Suppressor macrophage (primary cell): ENCODE measurements at places on chromosomes 7 and 10.

- DNase-seq: no peak
Observed at GRCh38 chr7:18445916-18446520, 49.5 kb upstream of the HDAC9 start.

DNA sequence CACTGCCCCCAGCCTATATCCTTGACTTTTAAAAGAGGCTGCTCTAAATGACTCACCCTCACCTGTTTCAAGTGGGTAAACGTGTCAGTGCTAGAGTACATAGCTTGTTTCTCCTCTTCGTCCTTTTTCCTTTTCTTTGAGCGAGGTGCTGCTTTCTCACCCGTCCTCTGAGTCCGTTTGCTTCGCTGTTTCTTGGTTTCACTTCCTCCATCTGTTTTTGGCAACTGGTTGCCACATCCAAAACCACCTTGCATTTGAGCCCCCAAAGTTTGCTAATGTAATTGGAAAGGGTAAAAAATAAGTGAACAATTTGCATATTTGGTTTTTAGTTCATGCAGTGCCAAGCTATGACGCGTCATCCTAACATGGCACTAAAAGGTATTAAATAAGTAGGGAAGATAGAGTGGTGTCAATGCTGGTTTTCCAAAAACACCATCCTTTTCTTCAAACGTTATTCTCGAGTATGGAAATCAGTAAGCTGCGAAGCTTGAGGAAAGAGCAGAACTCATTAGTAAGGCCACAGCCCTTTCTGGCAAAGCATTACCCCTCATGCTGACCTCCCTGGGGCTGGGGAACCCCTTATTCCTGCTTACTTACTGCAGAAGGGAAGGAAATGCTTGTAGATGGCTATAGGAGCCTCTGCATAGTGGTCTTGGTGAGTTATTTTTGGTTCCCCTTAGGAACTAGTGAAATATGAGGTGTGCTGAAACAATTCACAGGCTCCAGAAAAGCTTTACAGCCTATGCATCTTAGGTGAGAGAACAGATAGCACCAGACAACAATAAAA lies 133.5 kb downstream of the GALNT11 start:
- peak; percentile 56 for DNase-seq

DNA sequence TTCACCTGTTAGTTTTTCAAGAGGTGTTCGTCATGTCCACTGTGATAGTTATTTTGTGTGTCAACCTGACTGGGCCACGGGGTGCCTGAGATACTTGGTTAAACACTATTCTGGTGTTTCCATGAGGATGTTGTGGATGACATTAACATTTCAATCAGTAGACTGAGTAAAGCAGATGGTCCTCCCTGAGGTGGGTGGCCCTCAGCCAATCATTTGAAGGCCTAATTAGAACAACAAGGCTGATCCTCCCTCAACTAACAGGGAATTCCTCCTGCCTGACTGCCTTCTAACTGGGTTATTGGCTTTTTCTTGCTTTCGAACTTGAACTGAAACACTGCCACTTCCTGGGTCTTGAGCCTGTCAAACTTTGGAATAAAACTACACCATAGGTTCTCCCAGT lies 75.8 kb downstream of the ENO4 start:
- DNase-seq: no peak

GRCh38 chr10:89659143-89660131 lies 14.4 kb upstream of the PANK1 start:
- DNase-seq: no peak

DNA sequence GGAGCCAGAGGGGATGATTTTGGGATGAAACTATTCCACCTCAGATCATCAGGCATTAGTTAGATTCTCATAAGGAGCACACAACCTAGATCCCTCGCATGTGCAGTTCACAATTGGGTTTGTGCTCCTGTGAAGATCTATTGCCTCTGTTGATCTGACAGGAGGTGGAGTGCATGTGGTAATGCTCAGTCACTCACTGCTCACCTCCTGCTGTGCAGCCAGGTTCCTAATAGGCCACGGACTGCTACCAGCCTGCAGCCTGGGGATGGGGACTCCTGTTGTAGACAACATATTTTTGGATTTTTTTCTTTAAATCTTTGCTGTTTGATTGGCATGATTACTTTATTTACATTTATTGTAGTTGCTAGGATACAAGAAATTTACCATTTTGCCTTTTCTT lies 765.0 kb downstream of the INHBA start:
- DNase-seq: no peak

DNA sequence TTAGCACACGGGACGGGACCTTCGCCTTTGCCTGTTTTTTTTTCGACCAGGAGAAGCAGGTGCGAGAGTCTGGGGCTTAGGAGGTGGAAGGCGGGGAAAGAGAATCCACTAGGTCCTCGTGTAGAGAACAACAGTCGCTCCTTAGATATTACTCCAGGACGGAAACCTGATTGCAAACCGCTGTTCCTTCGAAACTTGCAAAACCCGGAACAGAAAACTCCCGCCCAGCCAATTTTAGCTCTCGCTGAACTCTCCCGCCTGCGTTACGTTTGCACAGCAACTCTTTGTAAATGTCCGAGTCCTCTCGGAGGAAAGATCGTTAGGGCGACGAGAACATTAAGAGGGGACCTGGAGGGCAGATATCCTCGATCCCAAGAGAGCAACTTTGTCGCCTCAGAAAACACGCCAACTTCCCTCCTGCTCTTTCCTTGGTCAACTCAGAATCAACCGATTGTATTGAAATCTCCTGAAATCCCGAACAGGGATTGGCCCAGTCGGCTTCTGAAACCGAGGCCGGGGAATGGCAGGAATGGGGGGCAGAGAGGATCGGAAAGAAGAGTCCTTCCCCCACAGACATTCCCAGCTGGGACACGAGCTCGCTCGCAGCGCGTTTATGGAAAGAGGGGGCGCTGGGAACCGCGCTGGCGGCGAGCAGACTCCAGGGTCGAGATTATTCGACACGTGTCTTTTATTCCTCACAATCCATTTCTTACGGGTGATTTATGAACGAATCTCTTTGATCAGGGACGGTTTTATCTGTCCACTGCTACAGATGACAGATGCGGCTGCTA lies 9.9 kb downstream of the TWIST1 start:
- DNase-seq: peak; percentile 66

GRCh38 chr7:28228396-28228795 lies 47.8 kb upstream of the JAZF1 start:
- DNase-seq: no peak

DNA sequence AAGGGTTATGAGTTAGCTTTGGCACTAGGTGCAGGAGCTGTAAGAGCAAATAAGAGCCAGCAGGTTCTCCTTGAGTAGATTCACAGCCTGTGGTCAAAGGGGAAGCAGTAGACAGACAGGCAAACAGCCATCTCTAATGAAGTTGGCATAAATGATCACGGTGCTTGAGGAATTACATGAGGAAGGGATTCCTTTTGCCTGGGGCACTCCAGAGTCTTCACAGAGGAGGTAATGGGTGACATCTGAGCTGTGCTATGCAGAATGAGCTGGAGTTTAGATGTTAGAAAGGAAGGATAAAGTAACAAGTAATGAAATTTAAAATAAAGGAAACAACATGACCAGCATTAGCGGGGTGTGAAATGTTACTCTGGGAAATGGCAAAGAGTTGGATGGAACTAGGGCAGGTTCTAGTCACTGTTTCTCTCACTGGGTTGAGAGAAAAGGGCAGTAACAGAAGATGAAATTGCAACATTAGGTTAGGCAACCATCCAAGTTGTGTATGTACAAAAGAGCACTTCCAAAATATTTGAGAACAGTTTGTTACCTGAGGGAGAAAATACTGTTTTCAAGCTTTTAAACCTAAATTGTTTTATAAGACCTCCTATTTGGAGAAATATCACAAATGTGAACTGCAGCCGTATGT lies 613.8 kb downstream of the PHTF2 start:
- DNase-seq: no peak

DNA sequence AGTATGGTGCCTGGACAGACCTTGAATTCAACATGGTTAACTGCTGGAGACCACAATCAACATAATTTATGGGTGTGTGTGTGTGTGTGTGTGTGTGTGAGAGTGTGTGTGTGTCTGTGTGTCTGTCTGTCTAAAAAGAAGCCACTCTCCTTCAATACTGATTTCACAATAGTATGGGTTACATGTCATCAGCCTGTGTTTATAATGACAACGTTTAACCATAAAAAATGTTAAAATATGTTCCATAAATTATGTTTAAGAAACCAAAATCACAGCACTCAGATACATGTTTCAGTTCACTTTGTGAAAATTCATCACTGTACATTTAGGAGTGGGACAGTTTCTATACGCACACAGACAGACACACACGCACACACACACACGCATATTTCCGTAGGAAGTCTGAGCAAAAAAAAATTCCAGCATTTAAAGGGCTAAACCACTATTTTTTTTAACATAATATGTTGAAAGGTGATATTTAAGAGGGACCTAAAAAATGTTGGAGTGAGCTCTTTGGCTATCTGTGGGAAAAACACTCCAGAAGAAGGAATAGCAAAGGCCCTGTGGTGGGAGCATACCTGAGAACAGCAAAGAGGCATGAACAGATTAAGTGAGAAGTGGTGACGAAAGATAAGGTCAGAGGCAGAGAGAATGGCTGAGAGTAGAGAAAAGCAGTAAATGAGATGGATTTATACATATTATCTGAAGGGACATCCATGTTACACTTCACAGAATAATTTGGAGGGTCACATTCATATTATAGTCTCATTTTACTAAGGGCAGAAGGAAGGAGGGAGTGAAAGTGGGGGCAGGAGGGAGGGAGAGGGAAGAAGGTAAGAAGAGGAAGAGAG lies 10.9 kb downstream of the PDZD8 start:
- DNase-seq: peak; percentile 54

GRCh38 chr7:8260871-8261694 lies 884 bp downstream of the ICA1 start:
- peak; percentile 79 for DNase-seq

DNA sequence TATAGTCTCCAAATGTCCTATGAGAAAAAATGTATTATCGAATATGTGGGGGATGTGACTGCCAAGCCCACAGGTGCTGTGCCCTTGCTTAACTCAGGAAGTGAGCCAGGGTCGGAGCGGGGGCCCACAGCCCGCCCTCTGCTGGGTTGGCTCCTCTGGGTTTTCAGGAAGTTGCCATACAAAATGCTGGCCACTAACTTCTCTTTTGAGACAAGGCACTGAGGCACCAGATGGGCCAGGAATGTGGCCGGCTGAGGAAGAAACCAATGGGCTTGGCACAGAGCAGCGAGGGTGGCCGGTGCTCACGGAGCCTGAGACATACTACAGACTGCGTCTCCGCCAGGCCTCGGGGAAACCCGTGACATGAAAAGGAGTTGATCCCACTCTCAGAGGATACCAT lies 58.9 kb downstream of the FAM53B start:
- peak; percentile 85 for DNase-seq

GRCh38 chr10:14102056-14102455 lies 228.7 kb downstream of the FRMD4A start:
- DNase-seq: no peak

DNA sequence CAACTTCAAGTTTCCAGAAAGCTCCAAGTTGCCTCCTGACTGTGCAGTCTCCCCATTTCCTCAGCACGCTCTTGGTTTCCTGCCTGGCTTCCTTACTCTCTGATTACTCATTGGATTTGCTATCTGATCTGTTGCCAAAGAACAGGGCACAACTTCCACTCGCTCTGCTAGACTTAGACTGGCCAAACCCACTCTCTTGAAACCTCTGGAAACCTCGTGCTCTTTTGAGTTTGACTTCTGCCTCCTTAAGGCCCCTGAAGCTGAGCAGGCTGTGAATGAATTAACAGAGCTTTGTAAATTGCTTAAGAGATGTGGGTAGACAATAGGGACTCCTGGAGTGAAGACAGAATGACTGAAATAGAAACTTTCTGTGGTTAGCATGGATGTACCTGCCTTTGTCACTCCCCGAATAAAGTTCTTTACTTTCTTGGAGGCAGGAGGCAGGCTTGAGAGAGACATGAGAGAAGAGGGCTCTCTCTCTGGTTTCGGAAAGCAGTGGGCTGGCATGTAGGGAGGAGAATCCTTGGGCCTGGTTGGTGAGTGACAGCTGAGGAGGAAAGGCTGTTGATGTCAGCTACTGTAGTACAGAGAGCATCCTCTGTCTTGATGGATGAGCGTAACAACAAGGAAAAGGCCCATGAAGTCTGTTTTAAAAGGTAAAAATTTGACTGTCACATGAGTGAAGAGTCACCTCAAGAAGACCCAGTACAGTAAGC lies 70.8 kb downstream of the CHN2 start:
- DNase-seq: peak; percentile 54

GRCh38 chr7:29915481-29916215 lies 74.0 kb downstream of the SCRN1 start:
- DNase-seq: no peak

DNA sequence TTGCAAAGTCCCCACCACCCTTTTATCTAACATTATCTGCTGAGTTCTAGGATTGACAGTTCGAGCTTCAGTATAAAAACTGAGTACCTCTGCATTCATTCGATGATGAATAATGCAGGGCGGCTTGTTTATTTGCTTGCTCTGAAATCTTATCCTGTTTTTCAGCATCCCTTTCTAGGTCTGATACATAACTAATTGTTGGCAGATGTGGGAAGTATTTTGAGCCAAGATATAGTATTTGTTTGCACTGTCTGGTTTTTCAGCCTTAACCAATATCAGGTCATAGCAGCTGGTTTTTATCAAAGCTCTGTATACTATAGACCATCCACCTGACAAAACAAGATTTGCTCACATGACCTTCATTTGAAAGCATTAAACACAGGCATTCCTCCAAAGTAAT lies 161.4 kb downstream of the TFEC start:
- no peak for DNase-seq

DNA sequence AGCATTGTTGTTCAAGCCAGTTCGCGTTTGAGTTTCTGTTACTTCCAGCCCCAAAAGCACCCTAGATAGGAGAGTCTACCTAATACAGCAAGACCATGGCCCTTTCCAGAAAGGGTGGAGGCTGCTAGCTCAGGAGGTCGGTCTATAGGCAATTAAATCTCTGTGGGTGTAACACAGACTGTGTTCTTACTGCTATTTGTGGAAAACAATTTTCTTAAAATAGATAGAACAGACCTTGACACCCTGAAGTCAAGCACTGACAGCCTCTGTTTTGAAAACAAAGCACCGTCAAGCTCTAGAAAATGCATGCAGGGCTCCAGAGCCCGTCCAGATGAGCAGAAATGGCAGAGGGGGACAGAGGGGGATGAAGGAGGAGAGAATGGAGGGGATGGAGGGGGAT lies 156.6 kb downstream of the PRKAG2 start:
- no peak for DNase-seq

GRCh38 chr7:158047391-158048059 lies 540.1 kb downstream of the PTPRN2 start:
- no peak for DNase-seq

DNA sequence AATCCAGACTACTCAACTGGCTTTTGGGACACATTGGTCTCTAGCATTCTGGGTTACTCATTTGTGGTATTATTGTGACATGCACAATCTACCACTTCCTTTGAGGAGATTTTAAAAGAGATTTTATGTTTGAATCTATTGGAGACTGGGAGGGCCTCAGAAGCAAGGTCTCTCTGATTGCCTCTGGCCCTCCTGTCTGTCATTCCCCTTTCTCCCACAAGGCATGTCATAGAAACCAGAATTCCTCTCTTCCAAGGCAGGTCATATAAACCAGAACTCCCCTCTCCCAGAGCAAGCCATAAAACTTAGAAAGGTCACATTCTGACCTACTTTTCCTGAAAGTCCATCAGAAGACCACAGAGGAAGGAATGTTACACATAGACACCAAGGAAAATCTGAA lies 777.7 kb downstream of the PHTF2 start:
- no peak for DNase-seq
